ENCODE measurements at places on chromosomes 6 and 20.
A peak's percentile ranks its signal among the peaks of the same experiment; 100 is the strongest.

DNA sequence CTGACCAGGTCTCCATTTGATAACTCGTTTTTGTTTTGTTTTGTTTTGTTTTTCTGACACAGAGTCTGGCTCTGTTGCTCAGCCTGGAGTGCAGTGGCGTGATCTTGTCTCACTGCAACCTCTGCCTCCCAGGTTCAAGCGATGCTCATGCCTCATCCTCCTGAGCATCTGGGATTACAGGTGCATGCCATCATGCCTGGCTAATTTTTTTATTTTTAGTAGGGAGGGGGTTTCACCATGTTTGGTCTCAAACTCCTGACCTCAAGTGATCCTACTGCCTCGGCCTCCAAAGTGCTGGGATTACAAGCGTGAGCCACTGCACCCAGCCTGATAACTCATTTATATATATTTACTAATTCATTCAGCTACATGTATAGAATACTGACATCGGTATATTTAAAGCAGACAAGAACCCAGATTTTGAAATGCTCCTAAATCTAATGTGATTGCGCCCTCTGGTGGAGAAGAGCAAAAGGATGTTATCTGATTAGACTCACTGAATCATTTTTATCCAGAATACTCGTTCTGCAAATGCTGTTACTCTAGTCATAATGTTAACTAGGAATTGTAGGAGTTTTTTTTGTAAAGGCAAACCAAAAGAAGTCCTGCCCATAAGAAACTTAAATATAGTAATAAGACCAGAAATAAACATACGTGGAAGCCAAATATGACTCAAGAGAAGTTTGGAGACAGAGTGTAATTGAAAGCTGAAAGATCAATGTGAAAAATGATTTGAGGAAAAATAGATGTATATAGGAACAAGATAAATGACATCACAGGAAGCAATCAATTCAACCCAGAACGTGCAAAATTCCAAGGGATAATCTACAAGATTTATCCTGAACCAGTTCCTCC lies 5.3 kb upstream of the COL12A1 start:
- peak; percentile 55 for DNase-seq

DNA sequence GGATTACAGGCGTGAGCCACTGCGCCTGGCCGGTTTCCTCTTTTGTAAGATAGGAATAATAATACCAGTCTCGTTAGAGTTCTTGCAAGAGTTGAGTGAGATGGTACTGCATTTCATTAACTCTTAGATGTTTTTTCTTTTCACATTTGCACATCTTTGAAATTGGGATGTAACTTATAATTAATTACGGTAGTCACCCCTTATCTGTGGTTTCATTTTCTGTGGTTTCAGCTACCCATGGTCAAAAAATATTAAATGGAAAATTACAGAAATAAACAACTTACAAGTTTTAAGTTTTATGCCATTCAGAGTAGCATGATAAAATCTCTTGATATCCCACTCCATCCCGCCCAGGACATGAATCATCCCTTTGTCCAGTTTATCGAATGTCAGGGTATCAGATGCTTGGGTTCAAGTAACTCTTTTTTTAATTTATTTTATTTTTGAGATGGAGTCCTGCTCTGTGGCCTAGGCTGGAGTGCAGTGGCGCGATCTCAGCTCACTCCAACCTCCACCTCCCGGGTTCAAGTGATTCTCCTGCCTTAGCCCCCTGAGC lies 15.4 kb downstream of the PTK7 start:
- no peak for DNase-seq

GRCh38 chr6:20915156-20915555 lies 380.9 kb downstream of the CDKAL1 start:
- DNase-seq = no peak

- DNase-seq = no peak
Measured at GRCh38 chr20:59159493-59160376, 3.9 kb upstream of the ZNF831 start.

GRCh38 chr6:106182455-106182854 lies 96.3 kb downstream of the PRDM1 start:
- DNase-seq = no peak

DNA sequence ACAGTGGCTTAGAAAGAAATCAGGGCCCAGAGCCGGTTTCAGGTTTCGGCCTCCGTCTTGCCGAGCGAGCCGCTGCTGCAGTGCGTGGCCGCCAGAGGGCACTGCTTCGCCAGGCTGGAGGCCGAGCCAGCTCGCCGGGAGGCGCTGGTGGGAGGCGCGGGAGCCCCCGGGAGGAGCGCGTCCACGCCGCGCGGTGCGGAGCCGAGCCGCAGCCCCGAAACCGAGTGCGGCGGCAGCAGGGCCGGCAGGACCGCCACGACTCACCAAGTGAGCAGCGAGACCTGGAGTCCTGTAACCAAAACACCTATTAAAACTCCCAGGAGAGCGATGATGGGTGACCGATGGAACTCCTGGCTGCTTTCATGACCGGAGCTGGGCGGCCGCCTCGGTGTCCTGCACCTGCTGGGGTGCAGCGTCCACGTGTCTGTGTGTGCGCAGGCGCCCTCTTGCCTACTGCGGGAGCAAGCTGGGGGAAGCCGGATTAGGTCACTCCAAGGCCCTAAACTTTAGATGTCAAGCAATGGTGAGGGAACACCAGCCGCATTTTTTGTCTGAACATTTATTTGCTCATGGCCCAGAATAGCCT lies 186.9 kb upstream of the UST start:
- DNase-seq = peak; percentile 35

- peak; percentile 42 for DNase-seq
Measured at GRCh38 chr20:56249244-56249955, 868 bp downstream of the MC3R start.

Data from NCI-H1930 (cell line).